Activated T-cell treated with anti-CD3 and anti-CD28 coated beads, Interleukin-2, amount 50 U/mL, for 24 hours (primary cell): ENCODE measurements at places on chromosomes 12 and 14.
A peak's percentile ranks its signal among the peaks of the same experiment; 100 is the strongest.

DNA sequence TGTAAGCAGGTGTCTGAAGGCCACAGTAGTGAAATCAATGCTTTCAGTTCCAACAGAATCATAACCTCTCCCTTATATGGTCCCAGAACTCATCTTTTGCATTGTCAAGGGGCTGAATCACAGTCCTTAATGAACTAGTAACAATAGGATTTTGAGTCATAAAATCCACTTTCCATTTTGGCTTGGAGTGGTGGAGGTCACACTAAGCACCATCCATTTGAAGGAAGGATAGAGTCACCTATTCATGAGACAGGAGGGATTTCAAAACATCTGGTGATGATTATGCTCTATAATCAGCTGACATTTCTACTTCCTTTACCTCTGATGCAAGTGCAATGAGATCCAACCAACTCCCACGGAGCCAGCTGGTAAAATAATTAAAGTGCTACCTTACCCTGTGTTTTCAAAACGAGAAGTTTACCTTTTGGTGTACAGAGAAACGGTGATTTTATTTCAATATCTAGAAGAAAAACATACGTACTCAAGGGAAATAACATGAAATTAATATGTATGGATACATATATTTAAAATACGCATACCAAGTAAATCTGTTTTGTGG is 59.1 kb downstream of the TMEM132D start:
- H3K27me3 ChIP-seq: peaks cover 5% of the 10 kb centered on the region
- DNase-seq: no peak
- no peaks in the 10 kb centered on the region for H3K36me3 ChIP-seq

DNA sequence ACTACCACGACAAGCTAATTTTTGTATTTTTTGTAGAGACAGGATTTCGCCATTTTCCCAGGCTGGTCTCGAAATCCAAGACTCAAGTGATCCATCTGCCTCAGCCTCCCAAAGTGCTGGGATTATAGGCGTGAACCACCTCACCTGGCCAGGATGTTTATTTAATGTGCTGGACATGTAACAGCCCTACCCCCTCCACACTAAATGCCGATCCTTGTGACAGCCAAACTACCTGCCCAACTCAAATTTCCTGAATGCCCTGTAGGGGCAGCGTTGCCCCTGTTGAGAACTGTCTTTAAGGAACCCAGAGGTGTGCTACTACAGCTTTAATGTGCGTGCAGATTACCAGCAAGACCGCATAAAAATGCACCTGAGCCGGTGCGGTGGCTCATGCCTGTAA is 48.1 kb downstream of the KCNK13 start:
- H3K4me1 ChIP-seq: no peaks in the 10 kb centered on the region
- H3K36me3 ChIP-seq: no peaks in the 10 kb centered on the region
- no peak for DNase-seq
- H3K4me3 ChIP-seq: no peak overlapping the region

GRCh38 chr12:116320791-116321217 is 43.3 kb upstream of the MED13L start:
- no peak overlapping the region for H3K4me3 ChIP-seq
- H3K4me1 ChIP-seq: peaks cover 52% of the 10 kb centered on the region
- no peak for DNase-seq
- H3K27me3 ChIP-seq: no peaks in the 10 kb centered on the region

DNA sequence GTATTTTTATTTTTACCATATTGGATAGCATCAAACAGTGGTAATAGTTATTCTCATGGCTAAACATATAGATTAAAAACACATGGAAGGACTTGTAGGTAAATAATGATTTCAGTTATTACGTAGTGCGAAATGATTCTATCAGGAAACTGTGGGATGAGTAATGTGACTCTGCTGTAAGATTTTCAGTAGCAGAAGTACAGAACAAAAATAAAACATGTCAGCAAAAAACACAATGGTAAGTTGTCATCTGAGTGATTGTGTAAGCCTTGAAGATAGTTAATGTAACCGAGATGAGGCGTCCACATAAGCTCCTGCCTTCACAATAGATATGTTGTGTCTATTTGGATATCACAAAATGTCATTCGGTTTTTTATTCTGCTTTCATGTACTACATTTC is 99.8 kb downstream of the BORCS5 start:
- peaks cover 38% of the 10 kb centered on the region for H3K36me3 ChIP-seq
- H3K27ac ChIP-seq: peak overlapping the region; percentile 92
- peaks cover 66% of the 10 kb centered on the region for H3K4me1 ChIP-seq
- H3K4me3 ChIP-seq: peak overlapping the region; percentile 51

- H3K4me3 ChIP-seq: no peak overlapping the region
- no peak overlapping the region for H3K27ac ChIP-seq
- H3K36me3 ChIP-seq: no peaks in the 10 kb centered on the region
- H3K4me1 ChIP-seq: peaks cover 4% of the 10 kb centered on the region
- no peak for DNase-seq
Measured at GRCh38 chr14:64625386-64626232, 75.8 kb downstream of the PPP1R36 start.

DNA sequence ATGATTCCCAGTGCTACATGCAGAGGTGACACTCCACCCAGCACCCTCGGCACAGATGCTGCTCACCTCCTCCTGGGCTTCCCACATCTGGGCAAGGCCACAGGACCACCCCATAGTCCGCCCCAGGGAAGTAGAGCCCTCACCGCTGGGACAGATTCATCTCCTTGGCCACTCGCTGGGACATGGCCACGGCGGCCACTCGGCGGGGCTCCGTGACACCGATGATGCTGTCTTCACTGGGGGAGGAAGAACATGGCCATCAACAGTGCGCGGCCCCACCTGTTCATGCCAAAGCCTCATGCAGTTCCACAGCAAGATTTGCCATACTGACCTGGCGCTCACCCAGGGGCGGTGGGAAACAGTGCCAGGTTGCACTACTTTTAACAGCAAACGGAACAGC is 13.7 kb downstream of the DHX37 start:
- peaks cover 6% of the 10 kb centered on the region for H3K4me1 ChIP-seq
- no peak for DNase-seq

- no peak overlapping the region for H3K27ac ChIP-seq
- no peak overlapping the region for H3K4me3 ChIP-seq
- H3K36me3 ChIP-seq: peaks cover 63% of the 10 kb centered on the region
- peaks cover 3% of the 10 kb centered on the region for H3K4me1 ChIP-seq
Measured at GRCh38 chr12:45863332-45863731, 127.0 kb downstream of the SCAF11 start.

GRCh38 chr12:127108360-127109215 is 1158.4 kb upstream of the TMEM132C start:
- H3K27me3 ChIP-seq: peaks cover 36% of the 10 kb centered on the region
- no peak overlapping the region for H3K27ac ChIP-seq
- peak; percentile 56 for DNase-seq
- no peak overlapping the region for H3K4me3 ChIP-seq
- no peaks in the 10 kb centered on the region for H3K4me1 ChIP-seq

DNA sequence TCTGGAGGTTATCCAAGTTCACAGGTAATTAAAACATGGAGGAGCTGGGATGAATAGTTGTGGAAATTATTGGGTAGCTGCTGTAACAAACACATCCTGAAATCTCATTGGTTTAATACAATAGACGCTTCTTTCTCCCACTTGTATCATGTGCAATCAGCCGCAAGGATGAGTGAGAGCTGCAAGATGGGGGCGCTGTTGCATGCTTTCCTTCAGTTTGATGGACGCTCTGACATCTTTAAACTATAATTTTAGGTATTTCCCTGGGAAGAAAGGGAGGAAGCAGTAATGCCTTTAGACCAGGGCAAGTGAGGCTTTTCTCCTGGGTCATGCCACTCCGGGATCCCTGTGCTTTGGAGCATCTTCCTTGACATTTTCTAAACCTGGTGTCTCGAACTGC is 178.7 kb downstream of the PAWR start:
- H3K27me3 ChIP-seq: no peaks in the 10 kb centered on the region
- H3K4me3 ChIP-seq: no peak overlapping the region
- no peaks in the 10 kb centered on the region for H3K4me1 ChIP-seq
- no peak overlapping the region for H3K27ac ChIP-seq
- no peak for DNase-seq
- H3K36me3 ChIP-seq: no peaks in the 10 kb centered on the region

- no peaks in the 10 kb centered on the region for H3K27me3 ChIP-seq
- H3K27ac ChIP-seq: no peak overlapping the region
- H3K4me1 ChIP-seq: no peaks in the 10 kb centered on the region
- H3K36me3 ChIP-seq: no peaks in the 10 kb centered on the region
Measured at GRCh38 chr12:91704446-91704845, 441.2 kb downstream of the BTG1 start.

DNA sequence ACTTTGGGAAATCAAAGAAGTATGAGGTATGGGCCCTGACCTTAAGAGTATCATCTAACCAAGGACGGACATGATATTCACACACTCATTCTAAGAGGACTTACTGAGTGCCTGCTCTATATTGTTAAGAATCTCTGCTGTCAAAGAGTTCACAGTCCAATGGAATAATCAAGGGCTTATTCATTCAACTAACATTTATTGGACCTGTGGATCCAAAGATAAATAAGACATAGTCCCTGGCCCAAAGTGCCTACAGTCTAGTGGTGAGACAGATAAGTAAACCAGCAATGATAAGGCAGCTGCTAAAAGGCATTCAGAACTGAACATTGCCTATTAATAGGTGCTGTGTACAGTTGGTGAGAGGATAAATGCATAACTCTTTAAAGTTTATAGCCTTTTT is 11.0 kb downstream of the WDR20 start:
- H3K4me1 ChIP-seq: peaks cover 54% of the 10 kb centered on the region
- no peak overlapping the region for H3K27ac ChIP-seq
- no peak overlapping the region for H3K4me3 ChIP-seq

DNA sequence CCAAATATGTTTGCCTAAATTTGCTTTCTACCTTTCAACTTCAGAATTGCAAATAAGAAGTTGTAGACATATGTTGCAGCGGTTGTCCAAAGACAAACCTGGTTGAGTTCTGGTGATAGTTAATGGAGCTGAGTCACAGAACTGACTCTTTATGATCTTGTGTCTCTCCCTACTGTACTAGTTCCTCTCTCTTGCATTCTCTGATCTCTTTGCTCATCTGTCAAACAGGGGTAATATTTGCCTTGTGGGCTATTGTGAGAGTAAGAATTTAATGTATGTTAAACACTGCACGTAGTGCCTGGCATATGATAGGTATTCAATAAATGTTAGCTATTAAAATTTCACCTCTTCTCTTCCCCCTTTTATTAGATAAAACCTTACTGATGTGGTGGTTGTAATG is 283.5 kb upstream of the RGS6 start:
- H3K36me3 ChIP-seq: peaks cover 70% of the 10 kb centered on the region
- no peak for DNase-seq
- no peaks in the 10 kb centered on the region for H3K4me1 ChIP-seq
- H3K4me3 ChIP-seq: no peak overlapping the region
- no peaks in the 10 kb centered on the region for H3K27me3 ChIP-seq
- no peak overlapping the region for H3K27ac ChIP-seq
